ENCODE measurements at places on chromosomes 12 and 14. TPM values are rescaled to one million over a fixed set of nuclear protein-coding genes. Genes with fewer than 3 reads are reported as not detected.

- DNase-seq = no peak
These were observed 172.8 kb downstream of the KTN1 start for GRCh38 chr14:55752580-55753390.

DNA sequence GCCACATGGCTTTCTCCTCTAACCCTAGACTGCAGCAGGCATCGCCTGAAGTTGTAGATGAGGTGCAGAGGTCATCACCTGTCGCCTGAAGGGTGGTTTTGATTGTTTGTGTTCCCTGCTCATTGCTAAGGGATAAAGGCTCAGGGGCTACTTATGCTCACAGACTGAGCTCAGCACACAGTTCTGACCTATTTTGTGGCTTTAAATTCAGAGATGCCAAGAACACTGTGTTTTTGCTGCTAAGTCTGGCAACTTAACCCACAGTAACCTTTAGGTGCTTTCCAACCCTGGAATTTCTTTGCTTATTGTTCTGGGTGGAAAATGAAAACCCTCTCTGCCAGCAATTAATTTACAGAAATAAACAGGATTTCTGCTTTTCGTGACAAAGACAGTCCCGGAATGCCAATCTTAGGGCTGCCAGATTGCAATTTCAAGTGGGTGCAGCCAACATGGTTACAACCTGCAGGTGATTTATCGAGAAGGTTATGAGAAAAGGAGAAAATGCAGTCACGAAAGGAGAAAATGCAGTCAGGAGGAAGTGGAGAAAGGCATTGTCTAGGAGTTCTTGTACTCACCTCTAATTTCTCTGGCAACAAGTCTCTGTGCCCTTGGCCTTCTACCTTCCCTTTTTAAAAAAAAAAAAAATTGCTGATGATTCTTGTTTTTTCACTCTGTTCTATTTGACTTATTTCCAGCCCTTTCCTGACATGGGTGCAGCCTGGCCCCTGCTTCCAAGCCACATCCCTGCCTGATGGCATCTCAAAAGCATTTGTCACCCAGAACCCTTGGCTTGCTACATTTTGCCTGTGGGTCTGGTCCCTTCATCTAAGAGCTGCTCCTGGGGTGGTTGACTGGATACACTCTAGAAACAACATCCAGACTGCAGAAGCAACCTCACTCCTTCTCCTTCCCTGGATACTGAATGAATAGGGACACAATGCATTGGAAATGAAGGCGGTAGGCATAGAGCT is 23.3 kb downstream of the NPC2 start:
- no peak for DNase-seq

- DNase-seq = peak; percentile 46
These were observed 12.1 kb downstream of the ACADS start for GRCh38 chr12:120737557-120738251.

DNA sequence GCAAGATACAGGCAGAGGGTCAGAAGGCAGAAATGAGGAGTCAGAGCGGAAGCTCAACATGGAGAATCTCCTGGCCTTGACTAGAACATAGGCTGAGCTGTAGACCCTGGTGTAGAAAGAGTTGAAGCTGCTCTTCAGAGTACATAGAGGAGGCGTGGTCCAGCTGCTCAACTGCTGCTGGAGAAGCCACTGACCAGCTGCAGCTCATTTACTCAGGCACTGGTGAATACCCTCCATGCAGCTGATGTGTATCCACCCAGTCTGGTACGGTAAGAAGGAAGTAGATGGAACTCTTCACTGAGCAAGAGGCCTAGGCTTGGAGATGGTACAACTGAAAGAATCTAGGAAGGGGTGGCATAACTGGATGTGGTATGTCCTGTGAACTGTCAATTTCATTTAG is 148.8 kb upstream of the DHRS4 start:
- no peak for DNase-seq

- no peak for DNase-seq
These were observed 483.8 kb downstream of the NOVA1 start for GRCh38 chr14:26113911-26114640.

OTX2 gene
- 18.8 TPM for total RNA-seq

DNA sequence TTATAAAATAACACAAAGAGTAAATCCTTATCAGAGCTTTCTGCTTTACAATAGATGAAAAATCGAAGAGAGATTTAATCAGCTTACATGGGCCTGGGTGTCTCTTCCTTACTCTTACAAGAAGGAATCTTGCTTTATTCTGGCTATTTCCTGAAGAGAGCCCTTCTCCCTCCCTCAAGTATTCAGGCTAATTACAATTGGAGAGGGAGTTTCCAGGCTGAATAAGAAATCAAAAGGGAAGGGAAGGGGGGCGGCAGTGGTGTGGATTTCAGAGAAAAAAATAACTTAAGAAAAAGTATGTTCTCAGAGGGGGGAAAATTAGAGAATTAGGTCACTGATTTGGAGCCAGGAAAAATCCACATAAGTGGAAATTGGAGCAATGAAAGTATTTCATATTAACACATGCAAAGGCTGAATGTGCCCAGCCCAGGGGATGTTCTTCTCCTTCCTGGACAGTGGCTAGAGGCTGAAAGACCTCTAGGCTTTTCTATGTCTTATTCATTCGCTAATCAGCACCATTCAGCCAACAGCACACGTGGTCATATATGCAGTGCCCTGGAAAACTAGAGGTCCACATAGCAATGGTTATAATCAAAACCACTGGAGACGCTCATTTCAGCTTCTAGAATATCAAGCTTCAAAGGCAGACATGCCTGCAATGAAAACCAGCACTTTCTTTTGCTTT is 158.9 kb upstream of the BTG1 start:
- DNase-seq = no peak

DNA sequence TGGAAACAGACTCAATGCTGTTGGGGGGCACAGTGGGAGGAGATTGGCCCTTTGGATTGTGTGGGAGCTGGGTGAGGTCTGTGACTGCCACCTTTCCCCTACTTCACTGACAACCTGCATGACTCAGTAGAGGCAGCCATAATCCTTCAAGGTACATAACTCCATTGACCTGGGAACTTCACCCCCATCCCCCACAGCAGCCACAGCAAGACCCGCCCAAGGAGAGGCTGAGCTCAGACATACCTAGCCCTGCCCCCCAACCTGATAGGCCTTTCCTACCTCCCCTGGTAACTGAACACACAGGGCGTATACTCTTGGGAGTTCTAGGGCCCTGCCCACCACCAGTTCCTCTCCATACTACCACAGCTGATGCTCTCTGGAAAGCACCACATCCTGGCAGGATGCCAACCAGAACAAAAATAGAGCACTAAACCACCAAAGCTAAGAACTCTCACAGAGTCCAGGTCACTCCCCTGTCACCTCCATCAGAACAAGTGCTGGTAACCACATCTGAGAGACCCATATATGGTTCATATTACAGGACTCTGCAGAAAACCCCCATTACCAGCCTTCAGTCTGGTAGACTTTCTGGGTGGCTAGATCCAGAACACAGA is 703.9 kb downstream of the FSCB start:
- no peak for DNase-seq

AKAP3 gene
- 3.3 TPM for total RNA-seq

CD9 gene
- total RNA-seq = 17.6 TPM

DNA sequence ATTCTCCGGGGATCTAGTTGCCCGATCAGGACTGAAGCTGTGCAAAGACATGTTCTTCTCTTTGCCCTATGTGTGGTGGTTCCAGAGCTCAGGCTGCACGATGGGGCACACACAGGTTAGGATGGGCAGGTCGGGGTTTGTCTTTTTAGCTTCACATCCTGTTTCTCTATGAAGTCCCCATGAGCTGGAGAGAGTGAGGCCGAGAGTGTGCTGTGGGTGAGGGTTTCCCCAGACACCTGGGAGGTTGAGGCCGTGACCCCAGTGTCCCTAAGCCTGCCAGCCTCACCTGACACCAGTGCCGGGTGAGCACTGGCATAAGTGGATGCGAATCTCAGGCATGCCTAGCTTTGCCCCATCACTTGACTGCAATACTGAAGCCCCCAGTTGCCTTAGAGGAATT is 32.9 kb upstream of the IGF1 start:
- no peak for DNase-seq

- DNase-seq = no peak
These were observed 194.9 kb upstream of the SYT10 start for GRCh38 chr12:33634544-33634943.

PMEL gene
- total RNA-seq = 851 TPM

GRCh38 chr12:44582521-44582920 is 293.6 kb downstream of the NELL2 start:
- no peak for DNase-seq

GRCh38 chr12:116650062-116650461 is 87.8 kb downstream of the SPRING1 start:
- no peak for DNase-seq

All from glutamatergic neuron (in vitro differentiated cells).